ENCODE measurements at places on chromosomes 7 and 10. TPM values are rescaled to one million over a fixed set of nuclear protein-coding genes. Genes with fewer than 3 reads are reported as not detected.

- no peak for DNase-seq
These were observed 55.7 kb downstream of the GSDME start for GRCh38 chr7:24701261-24702235.

GRCh38 chr7:1460821-1461645 is 1.8 kb upstream of the MICALL2 start:
- DNase-seq: peak; percentile 73

DNA sequence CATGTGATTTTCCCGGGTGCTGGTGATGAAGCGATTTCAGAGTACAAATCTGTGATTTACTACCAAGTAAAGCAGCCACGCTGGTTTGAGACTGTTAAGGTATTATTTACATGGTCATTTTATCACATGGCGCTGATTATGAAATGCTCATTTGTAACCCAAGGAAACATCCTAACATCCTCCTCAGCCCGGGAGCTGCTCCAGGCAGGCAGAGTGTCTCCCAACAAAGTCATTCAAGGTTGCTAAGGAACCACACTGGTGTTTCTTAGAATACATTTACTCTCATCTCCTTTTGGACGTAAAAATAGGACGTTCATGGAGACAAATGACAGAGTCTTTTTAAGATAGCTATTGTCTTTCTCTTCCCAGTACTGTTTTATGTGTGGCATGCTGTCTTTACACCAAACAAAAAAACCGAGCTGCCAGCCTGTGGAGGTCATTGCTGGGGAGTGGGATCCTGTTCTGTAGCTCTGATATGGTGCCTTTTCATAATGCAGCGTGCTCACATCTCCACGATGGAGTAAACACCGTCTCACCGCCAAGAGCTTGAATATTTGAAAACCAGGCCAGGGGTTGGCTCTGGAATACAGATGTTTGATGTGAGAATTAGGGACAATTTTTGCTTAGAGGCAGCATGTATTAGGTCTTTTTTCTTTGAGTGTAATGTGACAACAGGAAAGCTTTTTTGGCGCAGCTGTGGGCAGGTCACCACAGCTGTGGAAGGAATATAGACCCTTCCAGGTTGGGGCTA is 119.6 kb downstream of the DOCK1 start:
- DNase-seq: no peak

- no peak for DNase-seq
These were observed 3.0 kb downstream of the CLDN15 start for GRCh38 chr7:101234636-101235035.

TRIM74 gene
- total RNA-seq: 0.53 TPM

PIK3AP1 gene
- total RNA-seq: 4.9 TPM

JCAD gene
- 37.7 TPM for total RNA-seq

AGMO gene
- total RNA-seq: 0.15 TPM

SEC23IP gene
- 29.8 TPM for total RNA-seq

Measured in right cardiac atrium (tissue), 5 donors.